ENCODE measurements at places on chromosomes 6 and 20.

- no peak for DNase-seq
These were observed 99.8 kb downstream of the HIVEP2 start for GRCh38 chr6:142845143-142845571.

DNA sequence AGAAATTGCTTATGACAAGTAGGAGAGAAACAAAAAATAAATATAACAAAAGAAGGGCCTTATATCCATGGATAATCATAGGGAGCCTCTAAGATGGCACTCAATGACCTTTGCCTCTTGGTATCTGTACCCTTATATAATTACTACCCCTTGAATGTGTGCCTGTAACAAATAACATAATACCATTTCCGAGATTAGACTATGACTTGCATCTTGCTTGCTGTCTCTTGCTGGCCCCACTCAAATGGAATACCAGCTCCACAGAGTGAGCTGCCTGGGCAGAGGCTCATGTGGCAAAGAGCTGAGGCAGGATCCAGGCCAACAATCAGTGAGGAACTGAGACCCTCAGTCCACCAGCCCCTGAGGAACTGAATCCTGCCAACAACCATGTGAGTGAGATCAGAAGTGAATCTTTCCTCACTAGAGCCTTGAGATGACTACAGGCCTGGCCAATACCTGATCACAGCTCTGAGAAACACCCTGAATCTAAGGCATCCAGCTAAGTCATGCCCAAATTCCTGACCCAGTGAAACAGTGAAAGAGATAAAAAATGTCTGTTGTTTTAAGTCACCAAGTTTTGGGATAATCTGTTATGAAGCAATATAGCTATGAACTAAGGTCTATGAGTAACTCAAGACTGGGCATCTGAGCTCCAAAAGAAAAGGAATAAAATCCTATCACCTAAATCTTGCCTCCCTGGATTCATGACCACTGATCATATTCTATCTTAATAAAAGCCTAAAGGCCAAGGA is 5.5 kb downstream of the KATNA1 start:
- DNase-seq, result peak; percentile 42

GRCh38 chr6:131754715-131755567 is 44.1 kb upstream of the CTAGE9 start:
- no peak for DNase-seq

DNA sequence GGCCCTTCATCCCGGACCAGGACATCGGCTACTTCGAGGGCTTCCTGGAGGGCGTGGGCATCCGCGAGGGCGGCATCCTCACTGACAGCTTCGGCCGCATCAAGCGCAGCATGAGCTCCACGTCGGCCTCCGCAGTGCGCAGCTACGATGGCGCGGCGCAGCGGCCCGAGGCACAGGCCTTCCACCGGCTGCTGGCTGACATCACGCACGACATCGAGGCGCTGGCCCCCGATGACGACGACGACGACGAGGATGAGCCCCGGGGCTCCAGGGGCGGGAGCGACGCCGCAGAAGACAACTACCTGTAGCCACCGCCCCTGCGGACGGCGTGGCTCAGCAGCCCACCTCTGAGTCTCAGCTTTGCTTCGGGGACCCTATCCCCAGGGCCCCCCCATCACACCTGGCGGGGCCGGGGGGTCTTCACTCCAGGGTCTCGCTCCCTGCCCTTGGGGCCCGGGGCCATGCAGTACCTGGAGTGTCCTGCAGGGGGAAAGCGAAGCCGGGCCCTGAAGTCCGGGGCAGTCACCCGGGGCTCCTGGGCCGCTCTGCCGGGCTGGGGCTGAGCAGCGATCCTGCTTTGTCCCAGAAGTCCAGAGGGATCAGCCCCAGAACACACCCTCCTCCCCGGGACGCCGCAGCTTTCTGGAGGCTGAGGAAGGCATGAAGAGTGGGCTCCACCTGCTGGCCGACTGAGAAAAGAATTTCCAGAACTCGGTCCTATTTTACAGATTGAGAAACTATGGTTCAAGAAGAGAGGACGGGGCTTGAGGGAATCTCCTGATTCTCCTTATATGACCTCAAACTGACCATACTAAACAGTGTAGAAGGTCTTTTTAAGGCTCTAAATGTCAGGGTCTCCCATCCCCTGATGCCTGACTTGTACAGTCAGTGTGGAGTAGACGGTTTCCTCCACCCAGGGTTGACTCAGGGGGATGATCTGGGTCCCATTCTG is 20.8 kb upstream of the HCK start:
- DNase-seq, result peak; percentile 78

DNA sequence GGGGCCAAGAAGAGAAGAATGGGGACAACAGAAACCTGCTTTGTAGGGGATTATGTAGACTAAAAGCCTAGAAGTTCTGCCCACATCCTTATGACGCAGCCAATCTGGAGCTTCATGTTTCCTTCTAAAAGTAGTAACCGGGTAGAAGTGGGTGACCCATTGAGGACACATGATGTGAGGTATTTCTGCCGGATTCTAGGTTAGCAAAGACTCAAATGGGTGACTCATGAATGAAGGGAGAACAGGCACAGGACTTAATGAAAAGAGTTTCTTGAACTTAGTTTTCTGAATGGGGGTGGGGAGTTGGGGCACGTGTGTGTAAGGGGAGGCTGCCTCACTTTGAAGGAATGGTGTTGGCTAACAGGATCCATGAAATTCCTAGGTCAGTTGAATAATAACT is 68.8 kb downstream of the CDS2 start:
- peak; percentile 67 for DNase-seq

DNA sequence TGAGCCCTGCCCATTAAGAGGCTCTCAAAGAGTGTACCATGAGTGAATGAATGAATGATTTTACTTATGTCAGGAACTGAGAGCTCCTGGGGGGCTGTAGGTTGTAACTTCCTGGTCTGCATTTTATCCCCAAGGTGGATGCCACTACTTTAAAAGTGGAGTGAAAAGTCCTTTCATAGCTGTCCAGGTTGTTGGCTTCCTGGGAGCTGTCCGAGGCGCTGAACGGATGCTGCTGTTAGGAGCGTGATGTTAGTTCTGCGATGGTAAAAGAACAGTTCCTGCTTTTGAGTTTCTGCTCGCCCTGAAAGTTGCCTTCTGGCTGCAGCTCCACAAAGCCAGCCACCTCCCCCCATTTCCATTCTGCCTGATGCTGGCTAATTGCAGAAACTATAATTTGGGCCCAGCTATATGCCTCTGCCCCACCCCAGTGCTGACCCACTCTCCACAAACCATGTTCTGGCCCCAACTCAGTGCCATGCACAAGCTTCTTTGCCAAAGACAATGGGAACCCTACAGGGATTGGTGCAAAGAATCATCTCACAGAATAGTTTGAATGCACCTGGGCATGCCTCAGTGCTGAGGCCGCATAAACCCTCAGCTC is 330.9 kb upstream of the CDH4 start:
- DNase-seq, result no peak

DNA sequence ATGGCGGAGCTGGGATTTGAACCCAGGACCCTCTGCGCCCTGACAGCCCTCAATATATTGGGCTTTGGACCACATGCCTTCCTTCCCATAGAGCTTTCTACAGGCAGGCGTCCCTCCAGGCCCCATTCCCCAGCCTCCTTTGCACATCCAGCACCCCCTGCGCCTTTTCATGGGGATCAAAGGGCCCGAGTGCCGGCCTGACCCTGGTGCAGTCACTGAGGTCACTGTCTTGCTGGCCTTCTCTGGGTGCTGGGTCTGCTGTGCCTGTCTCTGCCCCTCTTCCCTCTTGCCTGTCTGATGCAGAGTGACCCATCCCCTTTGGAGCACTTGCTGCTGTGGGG is 1.7 kb downstream of the OPRL1 start:
- no peak for DNase-seq

- no peak for DNase-seq
These were observed 135.2 kb upstream of the PREP start for GRCh38 chr6:105537981-105538578.

DNA sequence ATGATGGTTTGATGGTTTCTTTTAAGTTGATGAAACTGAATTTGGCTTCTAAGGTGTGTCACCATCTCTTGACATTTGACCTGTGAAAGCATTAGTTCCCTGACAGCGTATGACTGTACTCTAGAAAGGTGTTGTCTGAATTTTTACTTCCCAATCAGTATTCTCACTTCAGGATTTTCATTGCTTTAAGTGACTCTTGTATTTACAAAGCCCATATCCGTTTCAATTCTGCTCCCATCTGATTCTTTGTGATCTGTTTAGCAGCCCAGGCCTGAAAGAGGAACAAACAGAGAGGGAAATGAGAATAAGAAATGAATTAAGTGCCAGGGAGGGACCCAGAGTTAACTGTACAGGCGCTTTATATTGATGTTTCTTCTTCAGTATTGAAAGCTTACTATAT is 73.7 kb downstream of the FARS2 start:
- DNase-seq, result no peak

DNA sequence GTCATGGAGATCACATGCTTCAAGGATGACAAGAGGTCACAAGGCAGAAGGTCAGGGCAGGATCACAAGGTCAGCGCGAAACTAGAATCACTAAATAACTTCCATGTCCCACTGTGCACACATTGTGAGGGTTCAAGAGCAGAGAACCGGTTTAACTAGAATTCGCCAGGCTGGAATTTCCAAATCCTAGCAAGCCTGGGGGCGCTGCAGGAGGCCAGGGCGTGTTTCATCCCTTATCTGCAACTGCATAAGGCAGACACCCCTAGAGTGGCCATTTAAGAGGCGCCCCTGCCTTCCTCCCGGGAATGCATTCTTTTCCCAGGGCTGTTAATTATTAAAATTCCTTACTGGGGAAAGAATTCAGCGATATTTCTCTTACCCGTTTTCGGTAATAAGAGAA is 40.2 kb upstream of the SLC22A1 start:
- no peak for DNase-seq

DNA sequence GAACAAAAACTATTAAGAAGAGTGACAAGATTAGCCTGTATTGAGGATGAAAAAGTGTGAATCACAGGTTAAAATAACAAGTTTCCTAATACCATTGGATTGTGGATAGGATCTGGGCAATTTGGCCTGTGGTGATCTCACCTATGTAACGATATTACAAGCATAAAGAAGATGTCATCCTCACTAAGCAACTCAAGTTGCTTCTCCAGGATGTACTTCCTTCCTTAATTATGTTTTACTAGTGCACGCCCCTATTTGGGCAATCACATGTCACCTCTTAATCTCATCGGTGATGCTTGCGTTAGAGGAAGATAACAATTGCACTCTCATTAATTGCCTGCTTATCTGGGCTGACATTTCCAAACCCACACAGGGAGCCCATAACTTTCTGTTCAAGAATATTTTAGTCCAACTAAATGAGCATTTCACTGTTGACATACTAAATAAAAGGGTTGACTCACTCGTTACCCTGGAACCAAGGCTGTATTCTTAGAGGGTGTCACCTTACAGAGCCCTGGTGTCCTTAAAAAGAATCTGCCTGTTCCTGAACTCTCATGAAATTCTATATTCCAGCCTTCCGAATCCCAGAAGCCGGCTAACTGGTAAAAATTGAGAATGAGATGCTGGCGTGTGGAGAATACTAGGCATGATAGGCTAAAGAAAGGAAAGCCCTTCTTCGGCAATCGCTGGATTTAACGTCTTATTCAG is 88.2 kb upstream of the ATXN1 start:
- peak; percentile 36 for DNase-seq

GRCh38 chr20:14616003-14616402 is 278.6 kb upstream of the FLRT3 start:
- no peak for DNase-seq
